ENCODE measurements at places on chromosomes 11 and 22.

DNA sequence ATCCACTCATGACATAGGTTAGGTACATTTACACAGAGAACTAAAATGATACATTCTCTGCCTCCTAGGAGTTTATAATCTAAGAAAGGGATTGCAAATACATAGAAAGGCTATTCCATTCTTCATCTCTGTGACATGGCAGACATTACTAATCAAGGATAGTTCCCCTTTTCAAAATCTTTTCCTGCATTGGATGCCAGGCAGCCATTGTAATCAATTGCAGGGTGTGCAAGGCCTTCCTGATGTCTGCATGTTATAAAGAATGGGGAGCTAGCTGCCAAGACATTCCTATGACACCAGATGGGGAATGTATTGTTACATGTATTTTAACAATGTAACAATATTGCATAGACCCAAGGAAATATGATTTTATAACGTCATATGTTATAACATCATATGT, 82.0 kb downstream of the KIRREL3 start:
- DNase-seq = no peak

DNA sequence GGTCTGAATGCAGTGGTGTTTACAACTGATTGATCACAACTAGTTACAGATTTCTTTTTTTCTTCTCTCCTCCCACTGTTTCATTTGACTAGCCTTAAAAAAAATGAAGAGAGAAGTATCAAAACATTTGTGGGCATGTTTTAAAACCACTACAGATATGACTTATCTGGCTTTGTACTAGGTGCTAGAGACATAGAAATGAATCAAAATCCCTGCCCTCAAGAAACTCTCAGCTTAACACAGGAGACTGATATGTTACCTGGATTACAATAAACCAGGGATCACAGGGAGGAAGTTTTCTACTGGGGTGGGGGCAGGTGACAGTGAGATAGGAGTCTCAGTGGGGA, 25.2 kb upstream of the CTR9 start:
- DNase-seq = no peak

GRCh38 chr11:123054301-123055065, 7.5 kb downstream of the HSPA8 start:
- DNase-seq = peak; percentile 87

DNA sequence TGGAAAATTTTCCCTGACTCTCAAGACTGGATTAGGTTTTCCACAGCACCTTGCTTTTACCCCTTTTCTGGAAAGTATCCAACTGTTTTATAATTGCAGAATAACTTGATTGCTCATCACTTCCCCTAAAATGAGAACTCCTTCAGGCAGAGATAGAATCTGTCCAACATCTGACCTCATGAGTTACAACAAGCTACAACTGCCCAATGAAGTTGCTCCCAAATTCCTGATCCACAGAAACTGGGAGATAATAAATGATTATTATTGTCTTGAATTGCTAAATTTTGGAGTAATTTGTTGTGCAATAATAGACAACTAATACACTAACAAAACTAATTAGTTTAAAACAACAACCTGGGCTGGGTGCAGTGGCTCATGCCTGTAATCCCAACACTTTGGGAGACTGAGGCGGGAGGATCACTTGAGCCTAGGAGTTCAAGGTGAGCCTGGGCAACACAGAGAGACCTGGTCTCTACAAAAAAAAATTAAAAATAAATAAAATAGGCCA, 10.0 kb upstream of the CCDC83 start:
- DNase-seq = no peak

- DNase-seq = peak; percentile 40
These were observed 52.9 kb upstream of the RTL6 start for GRCh38 chr22:44550711-44551491.

GRCh38 chr11:27183672-27184457, 143.2 kb downstream of the BBOX1 start:
- no peak for DNase-seq

GRCh38 chr11:94276943-94277342, 27.4 kb upstream of the IZUMO1R start:
- no peak for DNase-seq

DNA sequence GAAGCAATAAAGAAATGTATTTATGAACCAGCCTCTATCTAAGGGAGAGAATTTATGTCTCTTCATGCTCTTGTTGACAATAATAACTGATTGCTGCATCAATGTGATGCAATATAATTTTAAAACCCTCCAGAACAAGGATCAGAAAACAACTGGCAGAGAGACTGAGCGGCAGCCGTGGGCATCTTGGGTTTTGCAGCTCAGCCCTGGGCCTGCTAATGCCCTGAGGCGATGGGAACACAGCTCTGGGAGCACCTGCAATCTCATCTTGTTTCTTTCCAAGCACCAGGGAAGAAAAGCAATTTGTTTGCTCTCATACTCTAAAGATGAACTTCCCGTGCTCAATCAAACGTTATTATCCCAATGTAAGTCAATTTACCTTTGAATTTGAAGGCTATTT, 245.7 kb downstream of the ST3GAL4 start:
- DNase-seq = no peak

- no peak for DNase-seq
These were observed 42.4 kb downstream of the PITPNB start for GRCh38 chr22:27876684-27877083.

DNA sequence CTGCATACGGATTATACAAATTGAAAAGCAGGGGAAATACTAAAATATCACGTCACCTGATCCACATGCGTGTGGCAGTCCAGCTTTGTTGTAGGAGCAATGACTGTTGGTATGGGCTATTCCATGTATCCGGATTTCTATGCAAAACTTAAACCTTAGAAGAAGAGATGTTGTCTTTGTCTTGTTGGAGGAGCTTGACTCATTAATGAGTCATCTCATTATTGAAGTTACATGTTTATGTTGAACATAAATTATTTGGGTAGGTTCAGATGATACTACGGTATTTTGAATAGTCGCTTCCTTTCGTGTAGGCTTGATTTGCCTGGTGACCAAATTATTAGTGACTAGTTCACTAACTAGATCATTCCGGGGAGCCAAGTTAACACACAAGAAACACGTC, 806 bp upstream of the SAAL1 start:
- no peak for DNase-seq

DNA sequence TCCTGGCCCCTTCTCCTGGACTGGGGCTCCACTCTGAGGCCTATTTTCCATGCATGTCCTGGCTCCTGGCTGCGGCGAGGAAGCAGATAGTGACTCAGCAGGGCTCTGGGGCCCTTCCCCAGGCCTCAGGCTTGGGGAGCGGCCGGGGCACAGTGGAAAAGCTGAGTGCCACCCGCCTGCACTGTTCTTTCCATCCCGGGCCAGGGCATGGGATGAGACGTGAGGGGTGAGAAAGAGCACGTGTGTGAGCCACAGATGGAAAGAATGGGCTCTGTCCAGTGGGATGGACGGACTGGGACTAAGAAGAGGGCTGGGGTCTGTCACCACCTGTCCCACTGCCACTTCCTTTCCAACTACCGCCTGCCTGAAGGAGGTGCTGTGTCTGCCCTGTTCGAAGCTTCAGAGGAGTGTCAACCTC, 12.8 kb downstream of the SLC37A2 start:
- no peak for DNase-seq

- no peak for DNase-seq
These were observed 8.2 kb downstream of the AP1B1 start for GRCh38 chr22:29380032-29380781.

DNA sequence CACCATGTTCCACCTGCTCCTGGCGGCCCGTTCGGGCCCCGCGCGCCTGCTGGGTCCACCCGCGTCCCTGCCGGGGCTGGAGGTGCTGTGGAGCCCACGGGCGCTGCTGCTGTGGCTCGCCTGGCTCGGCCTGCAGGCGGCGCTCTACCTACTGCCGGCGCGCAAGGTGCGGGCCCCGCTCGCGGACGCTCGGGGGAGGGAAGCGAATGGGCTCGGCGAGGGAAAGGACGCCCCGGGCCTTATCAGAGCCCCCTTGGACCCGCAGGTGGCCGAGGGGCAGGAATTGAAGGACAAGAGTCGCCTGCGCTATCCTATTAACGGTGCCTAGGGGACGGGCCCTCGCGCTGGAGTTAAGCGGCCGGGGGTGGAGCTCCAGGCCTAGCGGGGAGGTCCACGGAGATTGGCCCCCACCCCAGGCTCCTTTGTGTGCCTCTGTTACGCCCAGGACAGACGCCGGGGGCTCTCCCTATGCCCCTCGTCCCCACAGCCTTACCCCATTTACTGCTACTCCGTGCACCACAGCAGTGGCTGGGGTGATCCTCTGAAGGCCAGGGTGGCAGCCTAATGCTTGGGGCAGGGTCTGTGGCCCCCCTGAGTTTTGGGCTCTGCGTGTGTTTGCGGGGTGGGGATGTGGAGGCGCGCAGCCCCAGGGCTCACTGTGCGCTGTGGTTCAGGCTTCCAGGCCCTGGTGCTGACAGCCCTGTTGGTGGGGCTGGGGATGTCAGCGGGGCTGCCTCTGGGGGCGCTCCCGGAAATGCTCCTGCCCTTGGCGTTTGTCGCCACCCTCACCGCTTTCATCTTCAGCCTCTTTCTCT, 1.1 kb downstream of the TM7SF2 start:
- peak; percentile 86 for DNase-seq

- no peak for DNase-seq
These were observed 24.1 kb upstream of the APLNR start for GRCh38 chr11:57260937-57261783.

GRCh38 chr11:17015627-17016126, 1.5 kb upstream of the PLEKHA7 start:
- peak; percentile 91 for DNase-seq

DNA sequence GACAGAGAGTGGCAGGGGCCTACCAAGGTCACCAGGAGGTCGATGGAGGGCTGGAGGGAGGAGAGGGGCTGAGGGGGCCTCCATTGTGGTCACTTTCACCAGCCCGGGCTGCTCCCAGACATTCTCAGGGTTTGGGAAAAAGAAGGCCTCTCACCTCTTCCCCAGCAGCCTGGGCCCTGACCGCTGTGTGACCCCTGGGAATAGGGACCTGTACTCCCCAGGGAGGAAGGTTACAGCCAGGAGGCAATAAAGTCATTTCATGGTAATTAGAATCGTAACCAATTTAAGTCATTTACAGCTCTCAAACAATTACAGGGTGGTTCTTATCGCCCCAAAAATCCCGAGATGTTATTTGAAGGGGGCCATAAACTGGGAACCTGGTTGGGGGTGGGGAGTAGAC, 37.8 kb downstream of the ISX start:
- no peak for DNase-seq
